ENCODE measurements at places on chromosomes 2 and 18.

DNA sequence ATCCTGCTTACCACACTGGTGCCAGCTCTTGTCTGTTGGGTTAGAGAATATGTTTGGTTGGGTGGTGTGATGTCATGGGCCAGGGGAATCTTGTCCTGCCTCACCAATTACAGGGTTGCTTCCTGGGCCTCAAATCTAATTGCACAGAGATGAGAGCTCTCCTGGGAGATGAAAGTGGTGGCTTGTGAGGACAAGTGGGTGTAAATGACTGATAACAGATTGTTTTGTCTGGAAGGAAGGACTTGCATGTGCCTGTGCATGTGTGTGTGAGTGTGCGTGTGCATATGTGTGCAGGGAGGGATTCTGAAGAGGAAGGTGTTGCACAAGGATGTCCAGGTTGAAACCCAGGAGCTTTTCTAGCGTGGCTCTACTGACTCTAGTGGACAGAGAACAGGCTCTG lies 271.9 kb downstream of the LOXHD1 start:
- DNase-seq: no peak

DNA sequence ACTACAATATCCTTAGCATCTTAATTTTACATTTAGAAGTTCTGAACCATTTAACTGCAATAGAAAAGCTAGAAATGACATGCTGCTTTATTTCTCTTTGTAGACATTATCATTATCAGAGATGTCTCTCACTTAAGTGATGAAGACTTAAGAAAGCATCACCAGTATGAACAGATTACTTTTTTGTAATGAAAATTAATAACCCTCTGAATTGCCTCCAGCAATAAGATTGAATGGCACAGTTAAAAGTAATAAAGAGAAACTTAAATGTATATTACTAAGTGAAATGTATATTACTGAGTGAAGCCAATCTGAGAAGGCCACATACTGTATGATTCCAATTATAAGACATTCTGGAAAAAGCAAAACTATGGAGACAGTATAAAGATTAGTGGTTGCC lies 89.4 kb downstream of the PID1 start:
- DNase-seq: no peak

GRCh38 chr2:72028996-72029395 lies 118.7 kb downstream of the CYP26B1 start:
- peak; percentile 10 for DNase-seq

GRCh38 chr2:242058116-242058680 lies 188.7 kb downstream of the RTP5 start:
- no peak for DNase-seq

DNA sequence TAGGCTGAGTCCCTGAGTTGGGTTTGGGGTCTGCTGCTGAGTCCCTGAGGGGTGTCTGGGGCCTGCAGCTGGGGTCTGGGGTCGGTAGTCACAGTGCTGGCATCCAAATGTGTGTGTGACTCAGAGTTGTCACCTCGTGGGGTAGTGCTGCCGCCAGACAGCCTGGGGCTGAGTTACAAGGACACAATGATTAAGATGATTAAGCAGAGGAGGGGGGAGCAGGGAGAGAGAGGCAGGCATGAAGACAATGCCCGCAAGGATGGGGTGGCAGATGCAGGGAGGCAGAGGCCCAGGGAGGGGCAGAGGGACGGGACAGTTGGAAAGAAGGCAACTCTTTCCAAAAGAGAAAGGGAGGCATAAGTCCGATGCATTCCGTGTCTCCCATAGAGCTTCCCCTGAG lies 120.2 kb downstream of the CELF4 start:
- no peak for DNase-seq

DNA sequence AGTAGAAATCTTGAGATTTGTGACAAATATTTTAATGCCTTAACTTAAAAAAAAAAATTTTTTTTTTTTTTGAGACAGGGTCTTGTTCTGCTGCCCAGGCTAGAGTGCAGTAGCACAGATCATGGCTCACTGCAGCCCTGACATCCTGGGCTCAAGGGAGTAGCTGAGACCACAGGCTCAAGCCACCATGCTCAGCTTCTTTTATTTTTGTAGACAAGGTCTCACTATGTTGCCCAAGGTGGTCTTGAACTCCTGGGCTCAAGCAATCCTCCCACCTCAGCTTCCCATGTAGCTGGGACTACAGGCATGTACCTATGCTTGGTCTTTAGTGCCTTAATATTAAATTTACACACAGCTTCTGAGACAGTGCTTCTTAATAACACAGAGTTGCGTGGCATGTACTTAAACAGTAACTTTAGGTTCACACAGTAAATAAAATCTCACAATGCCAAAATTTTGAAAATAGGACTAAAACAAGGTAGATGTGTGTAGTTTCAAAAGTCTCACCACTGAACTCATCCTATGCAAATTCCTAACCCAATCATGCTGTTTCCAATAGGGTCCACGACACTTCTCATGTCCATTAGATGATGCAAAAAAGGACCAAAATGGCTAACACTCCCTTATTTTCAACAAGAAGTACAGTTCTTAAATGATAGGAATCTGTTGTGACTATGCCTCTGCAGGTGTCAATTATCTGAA lies 4.1 kb downstream of the HSPD1 start:
- DNase-seq: no peak

DNA sequence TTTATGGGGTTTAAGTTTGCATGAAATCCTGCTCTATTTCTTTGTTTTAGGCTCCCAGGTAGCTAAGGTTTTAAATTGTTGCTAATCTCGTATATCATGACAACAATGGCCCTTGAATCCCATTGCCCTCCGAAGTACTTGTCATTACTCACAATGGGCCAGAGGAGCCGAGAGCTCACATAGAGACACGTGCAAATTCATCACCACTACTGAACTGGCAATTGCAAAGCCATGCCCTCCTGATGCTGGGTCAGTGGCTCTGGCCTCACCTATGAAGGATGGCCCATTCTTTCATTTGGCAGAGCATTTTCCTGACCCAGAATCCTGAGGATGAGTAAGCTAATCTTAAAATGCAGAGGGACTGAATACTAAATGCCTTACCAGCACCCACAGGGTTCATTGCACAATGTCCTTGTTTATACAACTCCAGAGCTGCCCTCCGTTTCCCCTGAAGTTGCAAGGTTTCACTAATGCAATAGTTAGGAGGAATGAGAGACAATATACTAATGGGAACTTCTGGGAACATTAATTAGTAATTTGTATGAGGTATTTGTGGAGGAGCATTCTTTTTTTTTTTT lies 71.6 kb upstream of the GAREM1 start:
- DNase-seq: no peak

GRCh38 chr2:21822505-21822904 lies 698.7 kb downstream of the TDRD15 start:
- no peak for DNase-seq

DNA sequence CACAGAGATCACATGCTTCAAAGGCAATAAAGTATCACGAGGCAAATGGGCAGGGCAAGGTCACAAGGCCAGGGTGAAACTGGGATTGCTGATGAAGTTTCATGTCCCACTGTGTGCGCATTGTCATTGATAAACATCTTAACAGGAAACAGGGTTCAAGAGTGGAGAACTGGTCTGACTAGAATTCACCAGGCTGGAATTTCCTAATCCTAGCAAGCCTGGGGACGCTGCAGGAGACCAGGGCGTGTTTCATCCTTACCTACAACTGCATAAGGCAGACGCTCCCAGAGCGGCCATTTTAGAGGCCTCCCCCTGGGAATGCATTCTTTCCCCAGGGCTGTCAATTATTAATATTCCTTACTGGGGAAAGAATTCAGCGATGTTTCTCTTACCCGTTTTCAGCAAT lies 33.2 kb downstream of the PTPN4 start:
- DNase-seq: no peak

DNA sequence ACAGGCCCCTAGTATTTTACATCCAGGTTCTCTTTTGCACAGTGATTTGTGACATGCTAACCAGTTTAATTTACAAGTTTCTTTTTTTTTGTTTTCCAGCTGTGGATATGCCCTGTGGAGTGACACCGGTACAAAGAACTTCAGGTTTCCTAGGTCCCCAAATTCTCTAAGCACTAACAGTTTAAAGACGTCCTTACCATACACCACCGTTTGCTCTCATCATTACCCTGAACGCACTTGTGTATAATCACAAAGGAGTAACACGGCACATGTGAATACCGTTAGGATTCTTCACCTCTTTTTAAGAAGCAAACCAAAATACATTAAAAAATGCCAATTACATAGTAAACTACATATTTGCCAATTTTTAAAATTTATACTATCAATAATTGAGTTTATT lies 853 bp downstream of the LANCL1 start:
- no peak for DNase-seq

DNA sequence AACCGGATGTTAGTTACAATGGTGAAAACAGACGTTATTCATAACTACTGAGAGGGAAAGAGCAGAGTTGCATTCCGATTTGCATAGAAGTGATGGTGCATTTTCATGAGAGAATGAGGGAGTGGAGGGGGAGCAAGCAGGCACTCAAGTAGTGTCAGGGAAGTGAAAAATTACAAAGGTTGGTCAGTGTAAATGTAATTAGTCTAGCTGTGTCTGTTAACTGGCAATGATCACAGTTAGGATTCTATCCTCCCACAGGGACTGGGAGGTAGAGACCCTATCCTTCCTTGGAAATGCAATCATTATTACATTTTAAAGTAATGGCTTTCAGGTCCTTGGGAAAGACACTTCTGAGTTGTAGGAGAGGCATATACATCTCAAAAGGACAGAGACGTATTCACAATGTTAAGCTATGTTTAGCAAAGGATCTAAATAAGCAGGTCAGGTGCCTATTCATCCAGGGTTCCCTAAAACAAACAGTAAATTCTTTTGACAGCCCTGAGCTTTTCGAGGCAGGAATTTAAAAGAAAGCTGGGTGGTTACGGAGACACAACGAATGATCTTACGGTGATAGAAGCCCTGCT lies 1671.8 kb upstream of the DDX18 start:
- no peak for DNase-seq

- no peak for DNase-seq
Observed at GRCh38 chr18:14970027-14970426, 222.1 kb downstream of the ANKRD30B start.

DNA sequence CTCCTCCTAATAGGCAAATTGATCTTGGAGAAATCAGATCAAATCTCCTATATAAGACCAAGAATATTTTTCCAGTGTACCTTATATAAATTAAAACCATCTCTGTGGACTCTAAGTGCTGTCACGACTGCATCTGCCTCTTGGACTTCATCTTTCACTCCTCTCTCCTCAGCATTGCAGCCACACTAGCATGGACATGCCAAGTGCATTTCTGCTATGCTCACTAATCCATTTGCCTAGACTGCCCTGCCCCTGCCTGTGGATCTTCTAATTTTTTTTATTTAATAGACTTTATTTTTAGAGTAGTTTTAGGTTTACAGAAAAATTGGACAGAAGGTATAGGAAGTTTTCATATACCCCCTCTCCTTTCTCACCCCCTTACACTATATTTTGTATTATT lies 146.7 kb upstream of the VWC2L start:
- DNase-seq: no peak

GRCh38 chr2:218009231-218009630 lies 6.4 kb upstream of the TNS1 start:
- no peak for DNase-seq

DNA sequence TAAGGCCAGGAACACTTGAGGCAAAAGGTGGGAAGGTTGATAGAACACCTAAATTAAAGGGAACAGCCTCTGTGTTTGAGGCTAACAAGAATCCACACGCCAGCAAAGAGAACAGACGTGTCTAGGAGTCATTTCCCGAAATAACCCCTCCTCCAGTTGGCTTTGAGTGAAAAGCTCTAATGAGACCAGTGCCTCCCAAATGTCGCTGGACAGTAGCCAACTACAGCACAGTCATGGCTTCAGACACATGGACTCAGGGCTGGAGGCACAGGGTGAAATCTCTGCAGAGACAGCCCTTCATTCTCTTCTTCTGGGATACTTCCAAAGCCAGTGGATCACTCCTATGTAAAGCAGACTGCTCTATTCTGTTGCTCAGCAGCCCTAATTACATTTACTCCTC lies 49.6 kb downstream of the SOWAHC start:
- DNase-seq: no peak

- DNase-seq: no peak
Observed at GRCh38 chr2:43220229-43220751, 6.1 kb downstream of the ZFP36L2 start.

DNA sequence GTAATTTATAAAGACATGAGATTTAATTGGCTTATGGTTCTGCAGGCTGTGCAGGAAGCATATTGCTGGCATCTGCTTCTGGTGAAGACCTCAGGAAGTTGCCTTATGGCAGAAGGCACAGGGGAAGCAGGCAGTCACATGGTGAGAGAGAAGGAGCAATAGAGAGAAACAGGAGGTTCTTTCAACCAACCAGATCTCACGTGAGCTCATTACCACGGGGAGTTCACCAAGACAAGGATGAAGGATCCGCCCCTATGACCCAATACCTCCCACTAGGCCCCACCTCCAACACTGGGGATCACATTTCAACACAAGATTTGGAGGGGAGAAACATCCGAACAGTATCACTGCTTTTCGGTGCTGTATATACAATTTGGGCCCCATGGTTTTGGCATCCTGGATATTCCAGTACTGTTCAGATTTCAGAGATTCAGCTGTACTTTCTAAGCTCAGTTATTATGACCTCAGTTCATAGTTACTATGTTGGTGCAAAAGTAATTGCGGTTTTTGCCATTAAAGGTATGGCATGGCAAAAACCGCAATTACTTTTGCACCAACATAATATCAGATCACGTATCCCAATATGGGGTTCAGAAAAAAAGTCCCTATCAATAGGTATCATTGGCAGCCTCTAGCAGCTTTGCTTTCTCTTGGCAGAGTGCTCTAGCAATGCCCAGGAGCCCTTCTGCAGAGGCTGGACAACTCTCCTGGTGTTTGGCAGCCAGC lies 189.6 kb upstream of the SIX3 start:
- DNase-seq: peak; percentile 15

DNA sequence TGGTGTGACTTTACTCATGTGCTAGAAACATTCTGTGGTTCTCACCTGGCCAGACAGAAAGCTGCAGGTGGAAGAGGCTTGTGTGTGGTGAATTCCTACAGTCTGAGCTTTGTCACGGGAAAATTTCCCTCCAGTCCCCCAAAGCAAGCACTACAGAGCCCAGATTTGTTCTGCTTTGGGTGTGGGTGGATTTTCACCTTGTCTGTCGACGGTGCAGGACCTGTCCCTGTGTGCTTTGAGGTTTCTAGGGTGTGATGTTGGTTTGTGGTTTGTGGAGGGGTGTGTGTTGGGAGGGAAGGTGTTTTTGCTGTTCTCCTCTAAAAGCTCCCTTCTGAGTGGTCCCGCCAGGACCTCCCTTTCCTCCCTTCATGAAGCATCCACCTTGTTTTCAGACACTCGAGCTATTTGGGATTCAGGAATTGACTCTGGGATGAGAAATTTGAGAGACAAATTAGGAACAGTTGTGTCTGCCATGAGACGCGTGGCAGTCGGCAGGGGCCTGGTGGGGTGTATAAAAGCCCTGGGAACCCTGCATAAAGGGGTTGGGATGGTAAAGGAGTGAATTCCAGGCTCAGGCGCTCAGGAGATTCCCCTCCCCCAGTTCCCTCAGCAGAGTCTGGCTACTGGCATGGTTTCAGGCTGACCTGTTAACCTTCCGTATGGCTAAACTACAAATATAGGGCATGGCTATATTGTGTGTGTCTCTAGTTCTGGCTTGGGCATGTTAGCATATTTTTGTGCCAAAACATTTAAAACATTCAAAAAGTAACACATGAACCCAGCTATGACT lies 65.5 kb downstream of the DGKD start:
- no peak for DNase-seq
